HFFc6 (cell line): ENCODE measurements at places on chromosomes 4 and X.

- no peak for DNase-seq
Observed at GRCh38 chrX:21972046-21972445, 31.5 kb downstream of the SMS start.

DNA sequence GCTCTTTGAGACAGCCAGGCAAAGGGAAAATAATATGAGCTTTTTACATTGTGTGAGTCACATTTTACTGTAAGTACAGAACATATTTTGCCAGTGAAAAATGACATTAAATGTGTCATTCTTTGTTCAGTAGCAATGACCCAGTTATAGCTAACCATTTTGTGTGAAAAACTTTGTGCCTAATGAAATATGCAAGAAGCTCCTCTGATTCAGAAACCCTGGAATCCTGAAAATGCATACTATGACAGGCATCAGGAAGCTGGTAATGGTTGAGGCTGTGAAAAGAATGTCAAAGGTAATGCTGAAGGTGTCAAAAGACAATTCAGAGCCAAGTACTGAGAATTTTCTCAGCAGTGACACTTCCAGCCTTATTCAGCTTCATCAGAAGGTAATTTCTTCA, 549.5 kb upstream of the SMIM31 start:
- no peak for DNase-seq

GRCh38 chrX:134460862-134461220, 876 bp downstream of the HPRT1 start:
- no peak for DNase-seq

GRCh38 chr4:89657931-89658700, 178.8 kb downstream of the SNCA start:
- peak; percentile 18 for DNase-seq

DNA sequence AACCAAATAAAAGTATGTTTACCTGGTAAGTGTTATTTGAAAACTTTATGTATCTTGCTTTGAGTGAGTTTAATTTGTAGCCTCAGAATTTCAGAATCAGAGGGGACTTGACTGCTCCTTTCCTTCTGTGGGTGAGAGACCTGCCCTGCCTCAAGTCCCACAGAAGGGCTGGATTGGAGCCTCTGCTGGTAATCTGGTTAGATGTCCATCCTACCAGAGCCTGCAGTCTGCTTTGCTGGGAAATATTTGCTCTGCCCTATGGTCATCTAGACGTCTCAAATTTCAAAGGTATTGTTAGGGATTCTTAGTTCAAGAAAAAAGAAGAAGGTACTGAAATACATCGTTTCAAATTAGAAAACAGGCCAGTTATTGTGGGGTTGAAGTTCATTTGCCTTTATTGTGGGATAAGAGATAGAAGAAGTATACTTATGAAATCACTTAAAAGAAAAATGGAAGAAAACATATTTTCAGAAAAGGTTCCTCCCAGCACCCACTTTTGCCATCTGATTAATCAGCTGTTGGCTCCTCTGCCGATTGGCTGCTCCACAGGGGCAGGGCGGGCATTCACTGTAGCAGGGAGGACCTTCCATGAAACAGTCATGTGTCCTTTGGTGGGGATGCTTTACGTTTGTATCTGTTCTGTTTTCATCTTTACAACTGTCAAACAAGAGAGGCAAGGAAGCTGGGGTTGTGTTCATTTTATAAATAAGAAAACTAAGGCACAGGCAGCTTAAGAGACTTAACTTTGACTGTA, 73.3 kb upstream of the TLR2 start:
- no peak for DNase-seq

- DNase-seq = peak; percentile 33
Observed at GRCh38 chrX:45006002-45006800, 133.2 kb downstream of the KDM6A start.

- no peak for DNase-seq
Observed at GRCh38 chrX:110310896-110311295, 7.0 kb downstream of the AMMECR1 start.

- DNase-seq = no peak
Observed at GRCh38 chr4:138595731-138596460, 353.7 kb upstream of the SLC7A11 start.

GRCh38 chrX:69197690-69198089, 32.4 kb upstream of the PJA1 start:
- DNase-seq = no peak

- no peak for DNase-seq
Observed at GRCh38 chr4:60718874-60719273, 481.3 kb upstream of the ADGRL3 start.

DNA sequence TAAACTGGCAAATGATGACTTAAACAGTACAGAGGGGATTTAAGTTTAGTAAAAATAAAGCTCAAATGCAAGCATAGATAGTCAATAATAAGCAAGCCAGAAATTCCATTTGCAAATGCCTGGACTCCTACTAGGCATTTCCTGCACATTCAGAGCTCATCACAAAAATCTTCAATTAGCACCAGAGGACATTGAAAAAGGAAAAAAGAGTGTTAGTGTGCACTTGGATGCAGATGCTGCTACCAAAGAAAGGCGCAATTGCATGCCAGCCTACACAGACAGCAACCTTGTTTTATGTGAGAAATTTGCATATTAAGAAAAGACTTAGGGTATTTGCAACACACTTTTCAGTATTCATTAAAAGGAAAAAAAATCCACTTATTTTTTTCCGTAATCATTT, 282.1 kb downstream of the GRIA2 start:
- DNase-seq = no peak

DNA sequence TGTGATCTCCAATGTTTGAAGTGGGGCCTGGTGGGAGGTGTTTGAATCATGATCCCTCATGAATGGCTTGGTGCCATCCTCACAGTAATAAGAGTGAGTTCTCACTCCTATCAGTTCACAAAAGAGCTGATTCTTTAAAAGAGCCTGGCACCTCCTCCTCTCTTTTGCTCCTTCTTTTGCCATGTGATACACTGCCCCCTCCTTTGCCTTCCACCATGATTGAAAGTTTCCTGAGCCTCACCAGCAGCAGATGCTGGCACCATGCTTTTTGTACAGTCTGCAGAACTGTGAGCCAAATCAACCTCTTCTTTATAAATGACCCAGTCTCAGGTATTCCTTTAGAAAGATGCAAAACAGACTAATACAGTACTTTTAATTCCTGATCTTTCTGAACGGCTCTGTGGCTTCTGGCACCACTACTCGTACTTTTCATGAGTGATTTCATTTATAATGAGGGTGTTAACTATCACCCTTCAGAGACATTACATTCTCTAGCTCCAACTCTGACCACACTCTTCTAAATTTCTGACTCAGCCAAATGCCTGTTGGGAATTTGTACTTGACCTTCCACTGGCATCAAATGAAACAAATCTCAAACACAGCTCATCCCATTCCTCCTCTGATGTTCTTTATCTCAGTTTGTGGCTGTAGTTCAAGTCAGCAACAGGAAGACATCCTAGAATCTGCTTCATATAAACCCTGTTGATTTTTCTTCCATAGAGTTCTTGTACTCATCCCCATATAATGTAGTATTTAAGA, 4.2 kb downstream of the UFSP2 start:
- DNase-seq = peak; percentile 53

DNA sequence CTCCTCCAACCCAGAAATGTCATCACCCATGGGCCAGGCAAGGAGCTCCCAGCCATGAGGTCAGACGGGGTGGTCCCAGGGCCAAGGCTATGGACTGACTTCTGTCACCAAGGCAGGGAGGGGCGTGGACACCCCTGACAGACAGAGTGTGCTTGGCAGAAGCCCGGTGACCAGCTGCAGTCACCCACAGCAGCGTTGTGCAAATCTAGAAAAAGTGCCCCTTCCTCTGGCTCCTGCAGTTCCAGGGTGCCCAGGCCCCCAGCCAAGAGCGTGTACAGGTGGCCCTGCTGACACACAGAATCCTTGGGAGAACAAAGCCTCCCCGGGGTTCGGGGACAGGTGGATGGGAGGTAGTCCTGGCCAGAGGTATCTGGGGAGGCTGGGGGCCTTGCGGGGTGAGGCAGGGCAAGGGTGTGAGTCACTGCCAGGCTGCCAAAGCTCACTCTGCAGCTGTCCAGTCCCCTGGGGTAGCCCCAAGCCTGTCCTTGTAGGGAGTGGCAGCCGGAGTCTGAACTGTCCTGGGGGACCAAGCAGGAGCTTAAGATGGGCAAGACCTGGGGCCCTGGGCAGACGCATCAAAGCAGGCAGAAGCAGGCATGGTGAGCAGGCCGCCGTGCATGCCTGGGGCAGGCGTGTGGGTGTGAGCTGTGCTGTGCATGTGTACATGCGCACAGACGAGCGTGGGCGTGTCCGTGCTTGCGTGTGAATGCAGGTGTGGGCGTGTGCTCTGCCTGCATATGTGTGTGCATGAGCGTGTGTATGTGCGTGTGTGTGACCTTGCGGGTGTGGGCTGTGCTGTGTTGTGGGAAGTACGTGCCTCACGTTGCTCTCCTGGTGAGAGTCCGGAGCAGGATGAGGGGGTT, 3.3 kb downstream of the MYL5 start:
- no peak for DNase-seq

GRCh38 chrX:48883729-48884128, 13.8 kb downstream of the TIMM17B start:
- no peak for DNase-seq

GRCh38 chr4:160386846-160387245, 1284.0 kb downstream of the RAPGEF2 start:
- no peak for DNase-seq

DNA sequence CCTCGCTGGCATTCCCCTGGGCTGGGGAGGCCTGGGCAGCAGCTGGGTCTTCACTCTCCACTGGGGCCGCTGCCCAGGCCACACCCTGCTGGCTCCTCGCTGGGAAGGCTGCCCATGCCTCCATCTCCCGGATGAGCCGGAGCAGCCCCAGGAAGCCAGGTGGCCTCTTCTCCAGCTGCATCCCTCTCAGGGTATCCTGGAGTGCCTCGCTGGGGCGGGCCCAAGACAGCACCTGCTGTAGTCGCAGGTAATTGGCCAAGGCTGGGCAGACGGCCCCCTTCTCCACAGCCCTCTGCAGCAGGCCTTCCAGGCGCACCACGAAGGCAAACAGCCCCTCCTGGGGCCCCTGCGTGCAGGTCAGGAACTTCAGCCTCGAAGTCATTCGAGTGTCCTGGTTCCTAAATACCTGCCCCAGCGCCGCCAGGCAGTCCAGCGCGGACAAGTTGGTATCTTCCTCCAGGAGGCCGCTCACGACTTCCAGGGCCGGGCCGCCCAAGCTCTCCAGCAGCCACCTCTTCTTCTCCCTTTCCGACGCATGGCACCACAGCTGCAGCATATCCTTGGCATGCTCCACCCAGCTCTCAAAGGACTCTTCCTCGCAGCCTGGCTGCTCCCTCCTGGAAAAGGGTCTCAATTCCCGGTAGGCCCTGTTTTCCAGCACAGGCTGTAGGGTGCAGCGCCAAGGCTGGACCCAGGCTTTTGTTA, 3.7 kb downstream of the PNMA6E start:
- no peak for DNase-seq

DNA sequence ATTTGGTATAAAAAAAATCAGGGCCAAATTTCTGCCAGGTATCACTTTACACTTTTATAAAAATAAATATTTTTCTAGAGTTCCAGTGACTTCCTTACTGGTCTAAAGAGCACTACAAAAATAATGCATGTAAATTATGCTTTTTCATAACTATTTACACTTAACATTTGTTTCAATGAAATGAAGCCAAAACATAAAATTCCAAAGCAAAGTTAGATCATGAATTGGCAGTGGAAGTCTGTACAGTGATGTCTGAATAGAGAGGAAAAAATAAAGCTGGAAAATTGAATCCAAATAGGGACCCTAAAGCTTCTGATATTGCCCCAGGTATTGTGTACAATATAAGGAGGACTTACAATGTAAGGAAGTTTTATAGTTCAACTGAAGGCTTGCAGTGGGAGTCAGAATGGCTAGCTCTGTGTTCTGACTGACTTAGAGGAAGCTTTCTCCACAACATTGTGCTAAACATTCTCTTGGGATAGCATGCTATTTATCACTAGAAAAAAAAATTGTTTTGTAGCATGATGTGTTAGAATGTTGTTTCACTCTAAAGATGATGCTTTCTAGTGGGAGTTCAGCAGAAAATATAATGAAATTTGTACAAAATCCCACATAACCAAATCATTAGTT, 288.2 kb upstream of the UGT8 start:
- DNase-seq = no peak

DNA sequence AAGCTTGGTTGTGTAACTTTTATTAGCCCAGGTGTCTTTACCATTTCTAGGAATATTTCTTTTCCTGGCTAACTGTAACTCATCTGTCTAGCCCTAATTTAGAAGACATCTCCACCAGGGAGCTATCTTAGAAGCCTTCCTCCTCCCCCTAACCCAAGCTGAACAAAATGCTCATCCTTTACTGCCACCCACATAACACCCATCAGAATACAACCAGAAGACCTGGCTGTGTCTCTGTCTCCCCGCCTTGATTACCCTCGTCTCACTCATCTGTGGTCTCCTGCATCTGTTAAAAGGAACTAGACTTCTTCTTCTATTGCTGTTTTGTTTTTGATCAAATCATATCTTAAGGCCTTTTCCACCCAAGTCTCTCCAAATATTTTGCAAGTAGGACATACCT, 4.8 kb upstream of the TMEM154 start:
- DNase-seq = no peak

- DNase-seq = no peak
Observed at GRCh38 chrX:124504111-124504983, 158.0 kb downstream of the SH2D1A start.

- DNase-seq = peak; percentile 11
Observed at GRCh38 chrX:119407681-119408080, 8.5 kb downstream of the SLC25A43 start.

DNA sequence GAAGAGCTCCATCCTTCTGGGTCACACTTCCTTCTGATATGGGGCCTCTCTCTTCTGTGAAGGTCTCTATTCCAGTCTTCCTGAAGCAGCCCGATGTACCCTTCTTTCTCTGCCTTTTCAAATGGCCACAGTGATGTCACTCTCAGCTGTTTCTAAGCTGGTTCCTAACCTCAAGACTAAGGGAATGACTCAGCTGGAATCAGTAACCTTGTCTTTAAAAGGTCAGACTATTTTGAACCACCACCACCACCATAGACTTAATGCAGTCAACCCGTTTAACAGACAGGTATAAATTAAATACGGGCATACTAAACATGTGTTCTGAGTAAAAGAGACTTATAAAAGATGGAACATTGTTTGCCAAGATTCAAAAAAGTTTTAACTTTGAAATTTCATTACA, 121.0 kb downstream of the PPA2 start:
- DNase-seq = peak; percentile 10

- DNase-seq = no peak
Observed at GRCh38 chr4:47143261-47143660, 111.9 kb downstream of the GABRB1 start.

DNA sequence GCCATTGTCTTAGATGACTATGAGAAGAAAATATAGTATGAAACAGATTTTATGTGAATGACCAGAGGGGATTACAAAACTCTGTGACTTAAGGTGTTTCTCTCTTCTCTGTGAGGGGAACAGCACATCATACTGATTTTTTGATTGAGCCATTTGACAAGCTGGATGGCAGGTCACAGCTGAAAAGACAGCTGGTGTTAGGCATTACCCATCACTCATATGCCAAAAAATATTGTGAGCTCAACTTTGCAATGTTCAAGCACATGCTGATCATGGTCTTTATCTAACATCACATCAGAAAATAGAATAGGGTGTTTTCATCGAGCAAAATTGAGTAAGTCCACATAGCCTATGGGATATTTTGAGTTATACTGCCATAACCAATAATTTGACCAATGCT, 86.7 kb upstream of the TECRL start:
- no peak for DNase-seq

- no peak for DNase-seq
Observed at GRCh38 chr4:165766018-165766417, 107.0 kb upstream of the TLL1 start.
